ENCODE measurements at places on chromosomes 2 and 18.

GRCh38 chr2:128232965-128233789 lies 85.5 kb downstream of the HS6ST1 start:
- DNase-seq, result peak; percentile 91

DNA sequence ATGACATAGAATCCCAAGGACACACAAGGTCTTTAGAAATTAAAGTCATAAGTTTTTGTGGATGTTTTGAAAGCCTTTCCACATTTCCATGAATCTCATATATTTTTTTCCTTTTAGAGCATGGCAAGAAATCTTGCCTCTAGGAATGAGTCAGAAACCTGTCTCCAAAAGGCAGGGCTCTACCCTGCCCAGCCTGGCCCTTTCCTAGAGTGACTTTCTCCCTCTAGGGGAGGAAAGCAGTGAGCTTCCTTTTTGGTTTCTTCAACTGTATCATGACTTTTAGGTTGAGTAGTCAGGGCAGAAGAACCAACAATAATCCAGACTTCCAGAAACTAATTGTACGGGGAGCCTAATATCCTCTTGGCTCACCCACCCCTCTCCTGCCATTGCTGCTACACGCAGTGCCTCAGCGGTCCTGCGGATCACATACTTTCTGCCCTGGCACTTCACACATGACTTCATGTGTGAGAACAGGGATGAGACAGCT lies 300.3 kb downstream of the AGPS start:
- no peak for DNase-seq

- no peak for DNase-seq
These were observed 46.5 kb downstream of the TMEFF2 start for GRCh38 chr2:192148241-192148619.

GRCh38 chr2:61726456-61727209 lies 127.2 kb downstream of the FAM161A start:
- peak; percentile 26 for DNase-seq

GRCh38 chr2:109446278-109447131 lies 167.3 kb downstream of the SEPTIN10 start:
- peak; percentile 77 for DNase-seq

DNA sequence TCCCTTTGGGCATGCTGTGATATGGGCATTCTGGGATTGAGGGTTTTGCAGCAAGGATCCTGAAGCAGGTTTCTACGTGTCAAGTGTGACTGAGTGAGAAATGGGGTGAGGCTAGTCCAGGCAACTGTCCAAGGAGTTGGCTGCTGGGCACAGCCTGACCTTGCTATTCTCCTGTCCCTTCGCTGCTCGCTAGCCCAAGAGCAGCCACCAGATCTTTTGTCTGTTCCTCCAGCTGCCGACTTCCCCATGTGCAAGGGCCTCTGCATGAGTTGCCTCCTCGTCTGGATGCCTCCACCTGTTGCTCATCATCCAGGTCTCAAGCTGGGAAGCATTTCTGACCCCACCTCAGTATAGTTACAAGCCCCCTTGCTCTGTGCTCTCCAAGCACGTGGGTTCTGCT lies 71.1 kb downstream of the DYSF start:
- no peak for DNase-seq

GRCh38 chr2:128512379-128513115 lies 193.9 kb upstream of the HS6ST1 start:
- peak; percentile 20 for DNase-seq

GRCh38 chr2:217928324-217929181 lies 74.2 kb downstream of the TNS1 start:
- DNase-seq, result no peak

- no peak for DNase-seq
These were observed 43.7 kb upstream of the HS6ST1 start for GRCh38 chr2:128362176-128362888.

GRCh38 chr2:119223521-119224390 lies at the start of gene STEAP3:
Gene STEAP3, plus strand, starts transcription at chr2:119223834. Its CDS starts 7,179 bp downstream, at chr2:119231013.
- DNase-seq, result peak; percentile 87

- DNase-seq, result no peak
These were observed 165.2 kb downstream of the MTCL1 start for GRCh38 chr18:8870528-8870927.

Measured in foreskin fibroblast (primary cell).